ENCODE measurements at places on chromosomes 2 and 18. TPM values are rescaled to one million over a fixed set of nuclear protein-coding genes. Genes with fewer than 3 reads are reported as not detected.

Gene GPAT2
- 3.9 TPM for total RNA-seq

Gene FN1
- 3,444 TPM for total RNA-seq

Gene REG1A
- total RNA-seq, result not detected

Gene DTNA
- total RNA-seq, result 28.2 TPM

Gene TEKT4
- total RNA-seq, result not detected

Gene ADAM23
- 3.1 TPM for total RNA-seq

Gene SLC11A1
- 0.17 TPM for total RNA-seq

Gene ACKR3
- 0.17 TPM for total RNA-seq

Gene ATP6V1C2
- total RNA-seq, result under 0.01 TPM

Gene IL1F10
- not detected for total RNA-seq
